SJCRH30 (cell line): ENCODE measurements at places on chromosomes 2 and 18. TPM values are rescaled to one million over a fixed set of nuclear protein-coding genes. Genes with fewer than 3 reads are reported as not detected.
A peak's percentile ranks its signal among the peaks of the same experiment; 100 is the strongest.

The DSC1 gene
- total RNA-seq, result not detected in 2 replicates

The ASXL3 gene
- 0.03 TPM in 1 of 2 replicates, not detected in the other for total RNA-seq

The LYPD6B gene
- total RNA-seq, result not detected in 2 replicates

The DAW1 gene
- 0.08 TPM in 1 of 2 replicates, not detected in the other for total RNA-seq

The ASB3 gene
- 42.3 and 44.4 TPM in 2 replicates for total RNA-seq

The CRYGC gene
- total RNA-seq, result not detected in 2 replicates

The SFTPB gene
- total RNA-seq, result not detected in 2 replicates

The RESP18 gene
- total RNA-seq, result not detected in 2 replicates

The PEX13 gene
- total RNA-seq, result 37.9 and 40.0 TPM in 2 replicates

The CYRIA gene
- total RNA-seq, result 18.3 and 22.2 TPM in 2 replicates

The COL4A3 gene
- total RNA-seq, result 0.03 and 0.34 TPM in 2 replicates

- H3K4me1 ChIP-seq, result peaks cover 17% of the 10 kb centered on the region
- no peak overlapping the region for H3K4me3 ChIP-seq
- no peaks in the 10 kb centered on the region for H3K27me3 ChIP-seq
- H3K27ac ChIP-seq, result peak overlapping the region; percentile 88
- DNase-seq, result no peak
Observed at GRCh38 chr18:58850786-58851469, 13.7 kb upstream of the ZNF532 start.

- H3K27me3 ChIP-seq, result no peaks in the 10 kb centered on the region
- DNase-seq, result peak; percentile 74
- H3K4me3 ChIP-seq, result no peak overlapping the region
- H3K27ac ChIP-seq, result no peak overlapping the region
- H3K4me1 ChIP-seq, result no peaks in the 10 kb centered on the region
Observed at GRCh38 chr2:94986392-94986963, 39.0 kb upstream of the MAL start.

DNA sequence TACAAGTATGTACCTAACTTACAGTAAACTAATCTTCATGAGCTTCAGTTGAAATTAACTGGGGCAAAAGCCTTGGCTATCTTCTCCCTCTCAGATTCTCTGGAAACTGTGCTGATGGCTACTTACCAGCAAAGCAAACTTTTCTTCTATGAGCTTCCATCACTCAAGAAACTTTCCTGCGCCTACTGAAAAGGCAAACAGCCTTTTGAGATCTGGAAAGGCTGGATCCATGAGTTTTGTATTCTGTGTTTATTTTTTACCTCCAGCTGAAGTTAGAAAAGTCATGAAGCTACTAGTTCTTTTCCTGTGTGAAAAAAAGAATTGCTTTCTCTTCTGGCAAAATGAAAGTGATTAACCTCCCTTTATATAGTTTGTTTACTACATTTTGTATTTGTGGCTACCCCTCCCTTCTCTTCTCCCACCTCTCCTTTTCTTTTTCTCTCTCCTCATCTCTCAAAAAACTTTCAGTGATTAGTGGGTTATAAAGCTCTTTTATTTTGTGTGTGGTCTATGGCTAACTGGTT lies 49.2 kb upstream of the RNF152 start:
- no peaks in the 10 kb centered on the region for H3K27me3 ChIP-seq
- no peak overlapping the region for H3K4me3 ChIP-seq
- no peaks in the 10 kb centered on the region for H3K36me3 ChIP-seq
- H3K4me1 ChIP-seq, result peaks cover 8% of the 10 kb centered on the region
- no peak for DNase-seq

DNA sequence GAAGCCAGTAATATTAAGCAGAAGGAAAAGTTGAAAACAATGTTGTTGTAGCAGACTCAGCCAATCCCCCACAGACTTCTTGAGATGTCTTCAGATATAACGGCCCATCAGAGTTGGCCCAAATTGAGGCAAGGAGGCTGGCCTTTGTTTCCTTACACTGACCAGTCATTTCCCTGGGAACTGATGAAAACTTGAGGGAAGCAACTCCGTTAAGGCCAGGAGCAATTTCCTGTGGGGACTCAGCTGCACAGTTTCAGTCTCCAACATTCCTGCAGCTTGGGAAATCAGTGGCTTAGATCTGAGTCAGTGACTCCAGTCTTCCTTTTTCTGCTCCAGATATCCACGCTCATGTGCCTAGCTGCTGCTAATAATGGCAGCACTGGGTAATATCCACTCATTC lies 75.7 kb downstream of the FTCDNL1 start:
- no peaks in the 10 kb centered on the region for H3K36me3 ChIP-seq
- no peak for DNase-seq
- H3K4me3 ChIP-seq, result no peak overlapping the region
- H3K27ac ChIP-seq, result no peak overlapping the region
- no peaks in the 10 kb centered on the region for H3K27me3 ChIP-seq

- no peak for DNase-seq
- peaks cover 11% of the 10 kb centered on the region for H3K36me3 ChIP-seq
- 0 out of 2 replicates have a peak, but pooled peaks cover 2% of the 10 kb centered on the region for H3K4me1 ChIP-seq
- no peaks in the 10 kb centered on the region for H3K27me3 ChIP-seq
- H3K27ac ChIP-seq, result no peak overlapping the region
- H3K4me3 ChIP-seq, result no peak overlapping the region
Observed at GRCh38 chr2:135701442-135701841, 40.2 kb upstream of the UBXN4 start.

- H3K36me3 ChIP-seq, result no peaks in the 10 kb centered on the region
- DNase-seq, result no peak
- no peak overlapping the region for H3K4me3 ChIP-seq
- H3K27me3 ChIP-seq, result no peaks in the 10 kb centered on the region
- no peak overlapping the region for H3K27ac ChIP-seq
Observed at GRCh38 chr2:159637988-159638501, 21.7 kb upstream of the BAZ2B start.

DNA sequence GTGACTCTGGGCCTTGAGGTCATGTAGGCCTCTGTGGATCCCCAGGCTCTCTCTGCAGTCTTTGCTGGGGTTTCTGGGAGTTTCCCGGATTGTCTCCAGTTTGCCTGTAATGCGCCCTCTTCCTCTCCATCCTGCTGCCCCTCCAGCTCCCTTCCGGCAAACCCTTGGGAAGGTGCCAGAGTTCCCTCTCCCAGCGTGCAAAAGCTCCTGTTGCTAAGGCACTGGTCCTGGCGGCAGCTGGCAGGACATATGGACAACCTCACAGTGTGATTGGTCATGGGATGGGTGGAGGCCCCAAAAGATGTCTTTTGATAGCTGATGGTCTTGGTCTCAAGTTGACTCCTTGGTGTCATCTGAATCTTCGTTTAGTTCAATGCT lies 320.1 kb downstream of the CYP26B1 start:
- peaks cover 24% of the 10 kb centered on the region for H3K4me1 ChIP-seq

DNA sequence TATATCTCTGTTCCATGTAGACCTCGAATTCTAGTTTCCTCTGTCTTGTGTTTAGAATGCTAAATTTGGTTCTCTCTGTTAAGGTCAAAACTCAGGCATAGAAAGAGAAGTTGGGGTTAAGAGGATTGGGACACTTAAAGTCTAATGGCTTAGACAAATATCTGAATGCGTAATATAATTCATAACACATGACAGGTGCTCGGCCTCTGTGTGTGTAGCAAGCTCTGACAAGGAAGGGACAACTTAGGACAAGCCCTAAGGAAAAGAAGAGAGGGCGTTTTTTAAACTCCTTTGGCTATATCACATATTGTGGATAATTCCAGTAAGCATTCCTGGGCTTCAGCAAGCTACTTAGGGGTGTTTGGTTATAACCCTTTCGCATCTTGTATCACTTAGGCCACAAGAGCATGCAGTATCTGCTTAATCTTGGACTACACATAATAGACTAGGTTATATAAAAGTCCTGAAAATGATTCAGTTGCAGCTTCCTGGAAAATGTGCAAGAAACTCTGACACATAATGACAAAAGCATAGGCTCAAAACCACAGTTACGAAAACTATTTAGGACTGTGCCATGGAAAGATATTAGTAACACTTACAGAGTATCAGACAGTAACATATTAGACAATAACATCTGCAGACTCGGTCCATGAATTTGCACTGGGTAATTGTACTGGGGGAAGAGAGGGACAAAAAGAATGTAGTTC lies 16.1 kb upstream of the CREB1 start:
- H3K36me3 ChIP-seq, result no peaks in the 10 kb centered on the region
- H3K27ac ChIP-seq, result no peak overlapping the region
- H3K4me1 ChIP-seq, result peaks cover 5% of the 10 kb centered on the region
- H3K27me3 ChIP-seq, result no peaks in the 10 kb centered on the region
- no peak overlapping the region for H3K4me3 ChIP-seq

DNA sequence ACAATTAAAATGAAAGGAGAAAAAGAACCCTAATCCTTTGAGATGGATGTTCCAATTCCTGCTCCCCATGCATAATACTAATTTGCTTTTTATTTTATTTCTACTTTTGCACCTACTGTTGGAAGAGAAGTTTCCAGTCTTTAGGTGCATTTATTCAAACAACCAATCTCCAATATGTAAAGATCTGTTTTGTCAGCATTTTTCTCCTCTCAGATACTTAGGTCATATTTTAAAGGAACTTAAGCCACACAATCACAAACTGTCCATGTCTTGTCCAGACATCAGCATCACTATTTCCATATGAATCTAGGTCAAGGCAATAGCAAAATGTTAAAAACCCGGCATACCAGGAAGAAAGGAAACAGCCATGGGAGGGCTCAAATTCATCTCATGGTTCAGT lies 1023.2 kb downstream of the BCL11A start:
- no peaks in the 10 kb centered on the region for H3K4me1 ChIP-seq
- no peak overlapping the region for H3K4me3 ChIP-seq
- no peak for DNase-seq

- H3K27me3 ChIP-seq, result no peaks in the 10 kb centered on the region
- peaks cover 30% of the 10 kb centered on the region for H3K4me1 ChIP-seq
- H3K27ac ChIP-seq, result no peak overlapping the region
- H3K4me3 ChIP-seq, result no peak overlapping the region
Observed at GRCh38 chr2:68722712-68723111, 11.9 kb upstream of the ARHGAP25 start.

GRCh38 chr2:48356701-48357325 lies 173.1 kb upstream of the STON1 start:
- H3K4me3 ChIP-seq, result no peak overlapping the region
- H3K27ac ChIP-seq, result no peak overlapping the region
- no peaks in the 10 kb centered on the region for H3K27me3 ChIP-seq
- H3K36me3 ChIP-seq, result peaks cover 42% of the 10 kb centered on the region
- DNase-seq, result peak; percentile 35
- H3K4me1 ChIP-seq, result peaks cover 8% of the 10 kb centered on the region

DNA sequence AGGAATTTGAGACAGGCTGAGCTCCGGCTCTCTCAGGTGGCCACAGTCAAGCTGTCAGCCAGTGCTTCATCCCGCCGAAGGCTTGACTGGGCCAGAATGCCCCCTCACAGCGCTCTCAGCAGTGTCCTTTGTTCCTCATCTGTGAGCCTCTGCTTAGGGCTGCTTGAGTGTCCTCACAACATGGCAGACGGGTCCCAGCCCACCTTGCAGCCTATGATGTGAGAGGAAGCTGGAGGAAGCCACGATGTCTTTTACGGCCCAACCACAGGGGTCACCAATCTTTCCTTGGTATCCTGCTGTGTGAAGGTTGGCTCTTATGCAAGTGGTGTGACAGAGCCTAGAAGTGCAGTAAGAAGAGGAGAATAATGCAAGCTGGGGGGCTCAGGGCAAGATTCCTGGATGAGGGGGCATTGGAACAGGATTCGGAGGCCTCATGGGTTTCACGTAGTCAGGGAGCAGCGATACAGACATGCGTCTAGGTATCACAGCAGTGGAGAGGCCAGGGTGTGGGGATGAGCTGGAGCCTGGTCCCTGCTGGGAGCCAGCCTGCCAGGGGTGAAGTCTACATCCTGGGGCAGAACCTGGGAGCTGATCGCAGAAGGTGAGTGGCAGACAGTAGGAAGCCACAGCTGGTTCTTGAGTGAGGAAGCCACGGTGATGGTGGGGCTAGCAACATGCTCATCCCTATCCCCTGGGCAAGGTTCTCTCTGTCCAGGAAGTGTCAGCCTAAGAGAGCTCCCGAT lies 234.1 kb downstream of the GLI2 start:
- H3K27ac ChIP-seq, result no peak overlapping the region
- H3K36me3 ChIP-seq, result peaks cover 8% of the 10 kb centered on the region; the same call in 1 of the 2 replicates
- no peaks in the 10 kb centered on the region for H3K27me3 ChIP-seq
- no peak for DNase-seq

- no peaks in the 10 kb centered on the region for H3K36me3 ChIP-seq
- no peak overlapping the region for H3K27ac ChIP-seq
- no peak overlapping the region for H3K4me3 ChIP-seq
- no peaks in the 10 kb centered on the region for H3K4me1 ChIP-seq
- no peak for DNase-seq
Observed at GRCh38 chr2:4909346-4910009, 782.7 kb upstream of the SOX11 start.

GRCh38 chr2:34912084-34912483 lies 1313.0 kb upstream of the FAM98A start:
- no peaks in the 10 kb centered on the region for H3K36me3 ChIP-seq
- no peak for DNase-seq
- no peak overlapping the region for H3K4me3 ChIP-seq
- H3K4me1 ChIP-seq, result no peaks in the 10 kb centered on the region
- H3K27me3 ChIP-seq, result no peaks in the 10 kb centered on the region

- H3K4me3 ChIP-seq, result no peak overlapping the region
- H3K36me3 ChIP-seq, result no peaks in the 10 kb centered on the region
- H3K27ac ChIP-seq, result no peak overlapping the region
- no peaks in the 10 kb centered on the region for H3K4me1 ChIP-seq
Observed at GRCh38 chr2:146506851-146507250, 1338.0 kb upstream of the ACVR2A start.
